ENCODE measurements at places on chromosomes 7 and 10.

DNA sequence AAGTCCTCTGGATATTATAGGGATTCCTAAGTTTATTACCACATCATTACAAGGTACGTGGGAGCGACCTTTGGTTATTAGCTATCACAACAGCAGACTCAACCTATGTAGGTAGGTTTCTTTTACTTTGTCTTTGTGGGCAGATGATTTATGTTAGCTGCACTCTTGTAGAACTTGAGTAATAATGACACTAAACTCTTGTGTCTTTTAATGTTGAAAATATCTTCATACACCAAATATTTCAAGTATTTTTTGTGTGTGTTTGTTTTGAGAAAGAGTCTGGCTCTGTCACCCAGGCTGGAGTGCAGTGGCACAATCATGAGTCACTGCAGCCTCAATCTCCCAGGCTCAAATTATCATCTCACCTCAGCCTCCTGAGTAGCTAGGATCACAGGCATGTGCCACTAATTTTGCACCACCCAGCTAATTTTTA lies 19.2 kb upstream of the SUPV3L1 start:
- DNase-seq, result no peak

DNA sequence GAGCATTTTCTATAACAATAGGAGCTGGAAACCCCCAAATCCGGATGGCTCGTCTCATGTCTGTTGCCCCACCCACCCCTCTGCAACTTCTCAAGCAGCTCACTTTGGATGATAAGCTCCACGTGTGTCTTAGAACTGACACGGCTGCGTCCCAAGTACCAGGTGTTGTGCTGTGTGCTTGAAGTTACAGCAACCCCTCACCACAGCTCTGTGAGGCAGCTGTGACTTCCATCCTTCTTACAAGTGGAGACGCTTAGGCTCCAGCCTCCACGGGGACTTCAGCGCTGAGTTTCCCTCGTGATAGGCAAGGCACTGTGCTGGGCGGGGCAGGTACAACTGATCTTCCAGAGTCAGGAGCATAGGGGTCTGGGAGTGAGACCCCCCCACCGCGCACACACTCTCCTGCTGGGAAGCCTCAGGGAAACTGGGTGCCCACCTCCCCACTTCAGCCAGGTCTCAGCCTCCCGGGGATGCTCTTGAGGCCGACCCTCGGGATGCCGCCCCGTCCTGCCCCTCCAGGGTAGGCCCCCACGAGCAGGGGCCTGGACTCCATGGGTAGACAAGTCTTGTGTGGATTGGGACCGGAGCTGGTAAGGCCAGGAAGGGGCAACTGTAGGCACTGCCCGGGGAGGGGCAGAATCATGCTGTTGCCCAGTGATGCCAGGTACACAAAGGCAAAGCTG lies 31.4 kb downstream of the EN2 start:
- DNase-seq, result no peak

DNA sequence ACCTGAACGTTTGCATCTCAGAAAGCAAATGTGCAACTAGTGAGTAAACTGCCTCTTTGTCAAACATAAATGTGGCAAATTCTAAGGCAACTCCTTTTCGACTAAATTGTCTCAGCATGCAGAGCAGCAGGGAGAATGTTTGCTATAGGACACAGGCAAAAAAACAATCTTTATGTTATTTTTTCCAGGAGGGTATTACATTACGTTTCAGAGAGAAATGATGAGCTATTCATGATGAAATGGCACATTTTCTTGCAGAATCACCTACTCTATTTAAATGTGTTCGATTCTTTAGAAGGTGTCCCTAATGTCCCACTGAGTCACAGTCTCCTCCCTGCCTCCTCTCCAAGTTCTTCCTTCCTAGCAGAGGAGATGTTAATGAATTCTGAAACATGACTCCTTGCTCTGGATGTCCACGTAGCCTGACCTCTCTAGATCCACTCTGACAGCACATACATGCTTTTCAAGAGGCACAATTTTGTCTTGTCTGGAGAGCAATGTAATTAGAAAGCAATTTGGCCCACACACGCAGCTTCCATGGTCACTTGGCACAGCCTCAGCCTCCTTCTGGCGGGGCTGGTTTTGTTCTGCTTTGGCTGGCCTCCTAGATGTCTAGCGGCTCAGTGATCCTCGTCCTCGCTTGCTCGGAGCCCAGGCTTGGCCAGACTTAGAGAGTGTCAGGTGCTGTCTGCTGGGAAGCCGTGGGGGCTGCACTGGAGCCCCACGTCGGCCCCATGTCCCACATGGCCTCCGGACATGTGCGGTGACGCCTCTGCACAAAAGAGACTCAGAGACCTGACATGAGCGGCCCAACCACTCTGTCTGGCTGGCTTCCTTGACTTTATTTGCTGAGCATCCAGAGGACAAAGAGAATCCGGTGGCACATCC lies 125.7 kb upstream of the ZNF438 start:
- DNase-seq, result no peak

- DNase-seq, result no peak
Observed at GRCh38 chr10:51386248-51386885, 312.1 kb downstream of the PRKG1 start.

DNA sequence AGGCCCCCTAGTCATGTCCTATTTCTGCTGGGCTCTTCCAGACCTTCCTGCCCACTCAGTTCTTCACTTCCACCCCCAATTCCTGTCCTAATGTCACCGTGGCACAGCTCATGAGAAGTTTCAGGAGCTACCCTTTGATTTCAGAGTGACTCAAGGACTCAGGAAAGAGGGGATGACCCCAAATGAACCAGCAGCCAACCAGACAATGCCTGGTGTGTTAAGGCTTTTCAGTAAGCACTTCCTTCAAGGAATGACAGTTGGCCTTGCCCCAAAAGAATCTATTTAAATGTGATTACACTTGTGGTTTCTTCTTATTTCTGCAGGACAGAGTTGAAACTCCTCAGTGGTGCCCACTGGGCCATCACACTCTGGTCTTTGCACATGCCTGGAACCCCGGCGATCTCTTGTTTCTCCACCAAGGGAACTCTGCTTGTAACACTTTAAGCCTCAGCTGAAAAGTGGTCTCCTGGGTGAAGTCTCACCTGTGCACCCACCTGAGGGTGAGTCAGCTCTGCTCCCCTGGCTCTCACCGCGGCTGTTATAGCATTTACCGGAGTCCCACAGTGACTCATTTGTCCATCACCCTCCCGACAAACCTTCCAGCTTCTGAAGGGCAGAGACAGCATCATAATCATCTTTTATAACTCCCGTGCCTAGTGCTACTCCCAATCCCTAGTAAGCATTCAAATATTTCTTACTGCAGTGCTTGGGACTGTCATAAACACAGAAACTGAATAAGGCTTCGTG lies 123.0 kb upstream of the SVIL start:
- no peak for DNase-seq

DNA sequence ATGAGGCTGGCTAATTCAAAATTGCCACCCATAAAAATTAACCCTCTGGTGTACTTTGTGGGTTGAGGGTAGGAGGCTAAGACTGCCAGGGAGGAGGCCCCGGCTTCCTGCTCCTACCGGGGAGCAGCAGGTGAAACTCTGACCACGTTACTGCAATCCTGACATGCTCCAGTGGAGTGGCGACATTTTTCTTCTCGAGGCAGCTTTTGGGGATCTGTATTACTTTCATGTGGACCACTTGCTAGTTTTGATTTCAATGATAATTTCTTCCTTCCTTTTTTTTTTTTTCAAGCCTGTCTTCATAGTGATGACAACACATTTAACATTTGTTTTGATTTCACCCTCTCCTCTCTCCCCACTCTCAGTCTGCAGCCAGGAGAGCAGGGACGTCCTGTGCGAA lies 14.6 kb downstream of the GATA3 start:
- DNase-seq, result no peak
